Uterine smooth muscle cell (primary cell): ENCODE measurements at places on chromosomes 3 and 15. TPM values are rescaled to one million over a fixed set of nuclear protein-coding genes. Genes with fewer than 3 reads are reported as not detected.

The RSRC1 gene
- total RNA-seq: 52.6 and 87.7 TPM in 2 replicates

The MITF gene
- 23.7 and 26.5 TPM in 2 replicates for total RNA-seq

The ANKRD34C gene
- not detected in 2 replicates for total RNA-seq

The GRK7 gene
- total RNA-seq: under 0.01 TPM in 1 of 2 replicates, not detected in the other

The BUB1B gene
- 16.2 and 64.9 TPM in 2 replicates for total RNA-seq

The GADL1 gene
- under 0.01 TPM in 1 of 2 replicates, not detected in the other for total RNA-seq

The OSBPL10 gene
- 13.7 and 13.9 TPM in 2 replicates for total RNA-seq

The TAGLN3 gene
- 9.2 and 29.5 TPM in 2 replicates for total RNA-seq

The DBR1 gene
- total RNA-seq: 18.1 and 21.5 TPM in 2 replicates

The FMN1 gene
- total RNA-seq: 5.5 and 11.0 TPM in 2 replicates

The SOX14 gene
- not detected in 2 replicates for total RNA-seq

The PLCB2 gene
- total RNA-seq: 0.12 and 0.66 TPM in 2 replicates
